Stimulated activated CD8-positive, alpha-beta memory T cell treated with anti-CD3 and anti-CD28 coated beads, Interleukin-15, amount 100 ng/mL, for 48 hours (primary cell): ENCODE measurements at places on chromosomes 13 and 19.

- DNase-seq = no peak
Measured at GRCh38 chr13:74047931-74048600, 86.1 kb downstream of the KLF12 start.

DNA sequence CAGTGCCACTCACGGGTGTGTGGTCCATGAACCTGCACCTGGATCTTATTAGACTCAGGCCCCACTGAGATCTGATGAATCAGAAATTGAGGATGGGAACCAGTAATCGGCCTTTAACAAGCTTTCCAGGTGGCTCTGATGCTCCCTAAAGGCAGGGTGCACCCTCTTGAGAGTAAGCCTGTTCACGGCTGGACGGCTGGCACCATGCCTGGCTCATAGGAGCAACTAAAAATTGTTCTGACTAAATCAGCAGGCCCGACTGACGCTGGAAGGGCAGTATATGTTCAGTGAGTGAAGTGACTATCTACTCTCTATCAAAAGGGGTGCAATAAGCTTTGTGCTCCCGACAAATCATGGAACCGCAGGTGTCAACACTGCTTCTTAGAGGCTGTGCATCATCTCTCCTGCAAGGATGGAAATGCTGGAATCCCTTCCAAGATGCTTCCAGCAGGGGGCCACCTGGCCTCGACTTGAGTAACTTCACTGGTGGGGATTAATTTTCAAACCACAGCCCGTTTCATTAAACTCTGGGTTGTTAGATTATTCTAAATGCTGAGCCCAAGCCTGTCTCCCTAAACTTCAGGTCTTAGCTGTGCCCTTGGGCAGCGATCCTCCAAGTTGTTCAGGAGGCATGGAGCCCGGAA, 28.4 kb downstream of the TMTC4 start:
- no peak for DNase-seq

DNA sequence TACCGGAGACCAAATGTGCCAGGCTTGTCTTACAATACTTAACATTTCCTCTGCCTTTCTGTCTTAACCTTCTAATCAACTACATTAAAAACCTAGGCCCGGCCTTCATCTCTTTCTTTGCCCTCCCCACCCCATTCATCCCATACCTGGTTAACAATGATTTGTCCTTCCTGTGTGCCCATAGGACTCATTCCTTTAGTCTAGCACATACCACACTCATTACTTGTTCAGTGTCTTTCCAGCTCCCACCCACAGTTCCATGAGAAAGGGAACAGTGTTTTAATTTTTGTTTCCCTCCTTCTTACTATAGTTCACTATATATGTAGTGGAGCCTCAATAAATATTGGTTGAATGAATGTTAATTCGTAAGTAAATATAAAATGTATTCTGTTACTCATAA, 2.4 kb downstream of the CLN5 start:
- no peak for DNase-seq

DNA sequence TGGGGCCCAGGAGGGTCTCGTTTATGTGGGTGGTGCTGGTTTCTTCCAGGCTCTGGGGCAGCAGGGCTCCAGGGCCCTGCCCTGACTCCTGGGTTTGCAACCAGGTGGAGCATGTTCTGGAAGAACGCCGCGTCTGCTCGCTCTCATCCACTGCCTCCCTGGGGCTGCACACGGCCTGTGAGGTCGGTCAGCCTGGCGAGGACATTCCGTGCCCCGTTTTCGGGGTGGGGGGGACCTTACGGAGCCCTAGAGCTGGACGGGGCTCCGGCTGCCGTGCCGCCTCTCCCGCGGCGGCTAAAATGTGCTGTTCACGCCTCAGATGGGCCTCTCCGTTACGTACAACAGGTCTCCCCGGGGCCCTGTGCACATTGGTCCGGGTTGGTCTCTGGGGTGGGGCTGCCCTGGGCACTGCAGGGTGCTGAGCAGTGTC, 3.3 kb downstream of the GNA11 start:
- no peak for DNase-seq
